Skeletal muscle cell (primary cell): ENCODE measurements at places on chromosomes 4 and X.

DNA sequence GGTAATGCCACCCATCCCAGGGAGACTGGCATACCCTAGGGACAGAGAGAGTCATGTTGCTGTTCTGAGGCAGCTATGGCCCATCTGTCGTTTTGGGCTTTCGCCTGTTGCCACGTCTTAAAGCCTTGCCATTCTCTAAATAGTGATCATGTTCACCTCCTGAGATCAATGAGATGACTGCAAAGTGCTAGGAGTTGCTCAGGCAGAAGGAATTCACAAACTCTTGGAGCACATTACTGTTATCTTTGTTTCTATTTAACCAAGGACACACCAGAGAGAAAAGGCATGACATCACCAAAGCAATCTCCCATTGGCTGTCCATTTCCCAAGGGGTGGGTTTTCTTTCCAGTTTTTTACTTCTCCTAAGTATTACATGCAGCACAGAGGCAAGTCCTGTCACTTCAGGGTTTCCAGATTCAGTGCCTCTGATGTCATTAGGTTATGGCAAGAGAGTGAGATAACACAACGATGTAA is 37.1 kb upstream of the SETD7 start:
- DNase-seq, result no peak

DNA sequence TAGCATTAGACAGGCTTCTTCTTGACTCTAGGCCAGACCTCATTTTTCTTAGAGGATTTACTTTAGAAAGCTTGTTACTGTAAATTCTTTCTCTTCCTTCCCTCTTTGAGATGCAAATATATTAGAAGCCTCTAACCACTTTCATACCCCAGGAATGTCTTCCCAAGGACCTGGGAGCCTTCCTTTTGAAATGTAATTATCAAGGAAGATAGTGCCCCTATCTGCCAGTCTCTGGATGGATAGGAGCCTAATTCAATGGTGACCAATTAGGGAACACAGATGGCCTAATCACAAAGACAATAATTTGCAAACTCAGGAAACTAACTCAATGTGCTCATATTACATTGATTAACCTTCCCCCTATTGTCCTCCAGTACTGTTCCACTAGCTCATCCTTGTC is 145.6 kb upstream of the DCAF8L1 start:
- DNase-seq, result no peak

DNA sequence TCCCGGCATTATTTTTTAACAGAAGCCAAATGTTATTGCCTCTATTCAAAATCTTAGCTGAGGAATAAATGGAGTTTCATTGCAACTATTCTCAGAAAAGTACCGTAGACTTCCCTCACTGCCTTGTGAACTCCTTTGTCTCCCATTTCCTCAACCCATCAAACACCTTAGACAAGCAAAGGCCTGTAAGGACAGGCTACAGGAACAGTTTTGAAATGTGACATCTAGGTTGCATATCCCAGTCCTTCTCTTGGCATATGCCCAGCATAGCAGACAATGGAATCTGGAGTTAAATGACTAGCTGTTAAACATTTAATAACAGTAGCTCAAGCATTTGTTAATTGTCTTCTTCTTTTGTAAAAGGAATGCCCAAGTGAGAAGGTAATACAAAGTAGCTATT is 1371.7 kb downstream of the STIM2 start:
- no peak for DNase-seq

- DNase-seq, result no peak
Observed at GRCh38 chr4:67436742-67437141, 108.6 kb downstream of the CENPC start.

GRCh38 chr4:112751447-112751846 is 114.5 kb downstream of the LARP7 start:
- no peak for DNase-seq

DNA sequence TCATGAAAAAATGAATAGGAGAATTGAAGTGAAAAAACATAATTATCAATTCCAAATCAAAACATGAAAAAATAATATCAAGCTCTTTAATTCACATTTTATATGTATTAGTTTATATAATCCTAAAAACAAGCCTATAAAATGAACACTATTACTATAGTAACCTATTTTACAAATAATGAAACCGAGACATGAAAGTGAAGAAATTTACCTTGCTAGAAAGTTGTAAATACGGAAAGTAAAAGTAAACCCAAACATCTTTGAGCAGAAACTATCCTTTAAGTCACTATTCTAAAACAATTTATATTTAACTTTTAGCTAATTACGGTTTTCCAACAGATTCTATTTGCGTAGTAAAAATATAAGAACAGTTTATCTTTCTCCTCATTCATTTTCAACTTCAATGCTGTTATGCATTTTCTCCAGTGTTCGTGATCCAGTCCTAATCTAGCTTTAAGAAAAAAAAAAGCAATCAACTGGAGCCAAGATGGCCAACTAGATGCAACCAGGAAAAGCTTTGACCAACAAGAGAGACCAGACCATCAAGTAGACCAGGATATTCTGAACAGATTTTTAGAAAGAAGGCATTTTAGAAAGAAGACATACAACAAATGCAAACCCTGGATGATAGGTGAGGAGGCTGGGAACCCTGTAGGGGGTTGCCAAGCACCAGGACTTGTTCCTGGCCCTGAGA is 67.0 kb downstream of the DDX53 start:
- DNase-seq, result no peak

DNA sequence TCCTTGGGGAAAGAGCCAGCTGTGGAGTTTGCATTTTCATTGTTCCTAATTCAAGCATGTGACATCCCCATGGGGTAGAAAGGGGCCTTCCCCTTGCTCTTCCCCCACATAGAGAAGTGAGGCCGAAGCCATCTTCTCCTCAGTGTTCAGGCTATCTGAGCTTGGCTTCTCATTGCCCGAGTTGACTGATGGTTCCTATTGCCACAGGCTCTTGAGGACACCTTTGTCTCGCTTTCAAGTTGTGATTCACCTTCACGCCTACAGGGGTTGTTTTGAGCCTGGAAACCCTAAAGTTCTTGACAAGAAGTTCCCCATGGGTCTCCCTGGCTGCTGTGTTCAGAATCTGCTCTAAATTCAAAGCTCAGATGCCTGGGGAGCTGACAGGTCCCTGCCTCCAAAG is 25.0 kb downstream of the CCNQ start:
- no peak for DNase-seq

DNA sequence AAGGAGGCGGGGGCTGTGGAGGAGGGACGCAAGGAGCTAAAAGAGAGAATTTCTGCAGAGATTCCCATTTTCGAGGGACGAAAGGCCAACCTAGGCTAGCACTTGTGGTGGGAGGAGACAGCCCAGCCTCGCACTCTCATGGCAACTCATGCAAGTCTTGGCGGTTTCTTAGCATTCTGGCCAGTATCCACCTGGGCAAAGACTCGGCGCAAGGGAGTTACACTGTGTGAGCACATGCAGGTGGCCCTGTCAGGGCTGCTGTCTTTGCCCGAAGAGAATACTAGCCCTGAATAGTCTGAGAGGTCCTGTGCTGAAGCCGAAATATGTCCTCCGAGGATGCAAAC is 15.5 kb downstream of the MCF2 start:
- DNase-seq, result no peak

DNA sequence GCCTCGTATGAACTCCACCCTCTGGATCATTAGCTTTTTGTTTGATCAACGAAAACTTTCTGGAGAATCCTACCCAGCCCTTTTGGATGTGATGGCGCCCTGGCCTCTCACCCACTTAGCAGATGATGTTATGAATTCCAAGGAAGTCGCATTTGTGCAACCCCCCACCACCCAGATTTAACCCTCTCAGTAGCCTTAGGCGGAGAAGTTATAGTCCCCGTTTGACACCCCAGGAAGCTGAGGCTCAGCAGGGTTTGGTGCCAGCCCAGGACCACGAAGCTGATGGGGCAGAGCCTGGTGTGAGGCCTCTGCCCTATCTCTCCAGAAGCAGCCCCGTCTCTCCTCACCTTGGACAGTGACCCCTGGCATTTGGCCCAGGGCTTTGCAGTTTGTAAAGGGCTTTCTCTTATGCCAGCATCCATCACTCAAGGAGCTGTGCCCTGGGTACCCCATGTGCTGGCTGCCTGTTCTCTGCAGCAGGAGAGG is 1.0 kb downstream of the WFS1 start:
- no peak for DNase-seq

- DNase-seq, result no peak
Observed at GRCh38 chr4:140697709-140698560, 58.2 kb downstream of the TBC1D9 start.

GRCh38 chrX:69031181-69031580 is 134.1 kb downstream of the PJA1 start:
- no peak for DNase-seq

- DNase-seq, result peak; percentile 94
Observed at GRCh38 chr4:87530868-87531267, 1.7 kb upstream of the SPARCL1 start.

DNA sequence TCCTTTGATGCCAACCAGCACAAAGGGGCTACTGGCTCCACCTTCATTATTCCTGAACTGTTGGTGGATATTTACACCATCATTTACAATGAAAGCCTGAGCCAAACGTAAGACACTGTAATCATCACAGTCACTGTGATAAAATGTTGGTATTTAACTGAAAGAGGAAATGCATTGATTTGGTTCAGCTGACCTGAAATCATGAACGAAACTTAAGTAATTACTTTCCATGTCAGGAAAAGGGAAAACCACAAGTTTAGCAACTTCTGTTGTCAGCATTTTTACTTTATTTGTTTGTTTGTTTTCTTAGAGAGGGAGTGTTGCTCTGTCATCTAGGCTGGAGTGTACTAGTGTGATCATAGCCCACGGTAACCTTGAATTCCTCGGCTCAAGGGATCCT is 247.8 kb upstream of the FAM47A start:
- DNase-seq, result no peak

DNA sequence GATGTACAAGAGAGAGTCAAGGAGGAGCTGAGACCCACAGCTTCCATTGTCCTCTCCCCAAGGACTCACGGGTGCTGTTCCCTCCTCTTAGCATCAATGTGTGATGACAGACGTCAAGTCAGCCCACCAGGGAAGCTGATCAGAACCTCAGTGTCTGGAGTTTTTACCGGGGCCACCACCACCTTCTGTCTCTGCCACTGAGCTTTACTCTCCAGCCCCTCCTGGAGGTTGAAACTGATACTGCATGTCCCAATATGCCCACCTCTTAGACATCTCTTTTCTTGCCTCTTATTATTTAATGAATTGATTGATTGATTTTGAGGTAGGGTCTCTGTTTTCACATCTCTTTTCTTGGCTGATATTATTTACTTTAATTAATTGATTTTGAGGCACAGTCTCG is 10.3 kb upstream of the AKAP17A start:
- no peak for DNase-seq

GRCh38 chr4:153521999-153522801 is 56.0 kb downstream of the TMEM131L start:
- DNase-seq, result no peak

DNA sequence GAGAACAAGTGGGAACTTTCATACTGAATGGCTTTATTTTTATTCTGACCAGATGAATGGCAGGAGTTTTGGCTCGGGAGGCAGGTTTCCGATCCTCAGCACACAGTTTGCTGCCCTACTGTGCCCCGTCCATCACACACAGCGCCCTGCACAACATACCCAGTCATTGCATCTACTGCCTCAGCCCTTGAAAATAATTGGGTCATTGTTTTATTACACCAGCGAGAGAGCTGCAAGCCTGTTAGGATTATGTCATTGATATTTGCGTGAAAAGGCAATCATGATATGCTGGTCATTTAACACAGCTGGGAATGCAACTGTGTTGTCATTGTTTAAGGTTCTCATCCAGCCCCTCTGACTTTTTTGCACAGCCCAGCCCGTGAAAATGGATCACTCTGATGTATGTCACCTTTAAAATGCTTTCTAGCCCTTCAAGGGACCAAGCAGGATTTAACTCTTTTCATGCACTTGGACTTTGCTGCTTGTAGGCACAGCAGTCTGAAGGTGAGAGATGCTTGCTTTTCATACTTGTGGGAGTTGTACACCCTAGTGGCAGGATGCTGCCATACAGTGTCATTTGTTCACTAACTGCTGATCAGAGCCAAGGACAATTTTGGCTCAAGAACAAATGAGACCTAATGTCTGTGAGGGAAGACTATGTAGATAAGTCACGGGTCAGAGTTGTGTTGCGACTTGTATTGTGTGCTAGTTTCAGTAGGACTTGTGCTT is 62.3 kb downstream of the RTL9 start:
- DNase-seq, result no peak

DNA sequence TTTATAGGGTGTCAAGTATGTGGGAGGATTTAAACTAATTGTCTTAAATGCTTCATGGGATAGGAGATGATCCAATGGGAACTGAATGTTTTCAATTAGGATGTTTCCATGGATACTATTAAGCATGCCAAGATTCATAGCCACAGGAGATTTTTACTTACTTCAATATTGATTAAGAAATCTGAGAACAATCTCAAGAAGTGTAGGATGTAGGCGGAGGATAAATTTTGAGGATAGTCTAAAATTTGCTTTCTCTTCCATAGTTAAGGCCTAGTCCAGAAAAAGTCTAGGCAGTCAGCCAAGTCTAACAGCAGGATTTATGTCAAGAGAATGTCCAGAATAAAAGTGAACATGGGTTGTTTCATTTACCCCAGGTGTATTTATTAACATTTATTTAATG is 32.8 kb downstream of the REPS2 start:
- DNase-seq, result no peak

GRCh38 chr4:158722291-158722916 is 792 bp downstream of the PPID start:
- DNase-seq, result no peak

GRCh38 chrX:149392921-149393320 is 112.2 kb downstream of the IDS start:
- no peak for DNase-seq

DNA sequence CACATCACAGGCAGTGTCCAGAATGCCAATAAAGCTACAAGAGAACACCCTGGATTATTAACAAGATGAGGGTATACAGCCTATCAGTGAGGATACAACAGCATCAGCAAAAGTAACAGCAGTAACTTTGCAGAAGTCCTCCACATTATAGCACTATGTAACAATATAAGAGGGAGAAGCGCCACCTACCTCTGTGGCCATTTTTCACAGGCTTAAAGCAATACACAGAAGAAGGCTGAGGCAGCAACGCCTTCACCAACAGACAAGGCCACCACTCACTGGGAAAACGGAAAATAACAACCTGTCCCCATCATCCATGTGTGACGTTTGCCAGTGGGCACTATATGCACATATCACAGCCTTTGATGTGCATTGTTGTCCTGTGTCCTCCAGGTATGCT is 12.5 kb downstream of the RTL8B start:
- no peak for DNase-seq

DNA sequence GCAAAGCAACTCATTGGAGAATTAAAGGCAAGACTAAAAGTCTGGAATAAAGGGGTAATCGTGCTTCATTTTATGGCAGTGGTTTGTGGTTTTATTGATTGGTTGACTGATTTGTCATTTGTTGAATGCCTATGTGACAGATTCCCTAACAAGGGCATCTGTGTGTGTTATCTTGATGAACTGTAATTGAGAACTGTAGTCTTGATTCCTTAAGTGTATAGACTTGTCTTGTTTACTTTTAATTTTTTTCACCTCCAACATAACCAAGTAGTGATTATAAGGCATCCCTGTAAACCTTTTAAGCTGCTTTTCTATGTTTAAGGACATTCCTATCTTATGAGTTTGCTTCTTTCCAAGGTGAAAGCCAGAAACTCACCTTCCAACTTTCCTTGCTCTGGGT is 216.0 kb upstream of the TAPT1 start:
- no peak for DNase-seq
